ENCODE measurements at places on chromosomes 11 and 22.

GRCh38 chr22:33242078-33242477 is 183.9 kb upstream of the SYN3 start:
- no peak for DNase-seq

- DNase-seq: no peak
These were observed 933 bp upstream of the PANX3 start for GRCh38 chr11:124610295-124610694.

- DNase-seq: peak; percentile 67
These were observed 2.4 kb downstream of the C11orf96 start for GRCh38 chr11:43944761-43945311.

GRCh38 chr11:57461841-57462489 is 1.6 kb downstream of the RTN4RL2 start:
- no peak for DNase-seq

DNA sequence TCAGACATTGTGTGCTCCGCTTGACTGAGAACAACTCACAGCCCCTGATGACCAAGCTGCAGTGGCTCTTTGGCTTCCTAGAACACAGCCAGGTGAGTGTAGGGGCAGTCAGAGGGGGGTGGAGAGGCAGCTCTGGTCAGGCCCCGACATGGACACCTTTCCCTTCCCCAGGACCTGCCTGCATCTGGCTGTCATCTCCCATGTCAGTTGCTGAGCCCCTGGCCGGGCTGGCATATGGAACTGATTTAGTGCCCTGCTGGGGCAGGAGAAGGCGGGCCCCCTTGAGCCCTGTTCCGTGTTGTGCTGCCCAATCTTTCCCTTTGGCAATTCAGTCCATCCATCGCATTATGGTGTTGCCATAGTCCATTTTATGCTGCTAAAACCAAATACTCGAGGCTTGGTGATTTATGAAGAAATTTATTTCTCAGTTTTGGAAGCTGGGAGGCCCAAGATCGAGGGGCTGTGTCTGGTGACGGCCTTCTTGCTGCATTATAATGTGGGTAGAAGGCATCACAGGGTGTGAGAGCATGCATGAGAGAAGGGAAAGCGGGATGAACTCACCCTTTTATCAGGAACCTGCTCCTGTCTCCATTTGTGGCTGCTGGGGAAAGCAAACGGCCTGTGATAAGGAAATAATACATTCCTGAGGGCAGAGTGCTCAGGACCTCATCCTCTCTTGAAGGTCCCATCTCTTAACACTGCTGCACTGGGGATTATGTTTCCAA is 19.0 kb downstream of the USP35 start:
- no peak for DNase-seq

- peak; percentile 4 for DNase-seq
These were observed 32.3 kb upstream of the TSPAN18 start for GRCh38 chr11:44694443-44694842.
